ENCODE measurements at places on chromosomes 7 and 10. TPM values are rescaled to one million over a fixed set of nuclear protein-coding genes. Genes with fewer than 3 reads are reported as not detected.
A peak's percentile ranks its signal among the peaks of the same experiment; 100 is the strongest.

The PDZD7 gene
- total RNA-seq = not detected

The CLDN4 gene
- 436 TPM for total RNA-seq

The NPY4R2 gene
- total RNA-seq = not detected

The OR2A42 gene
- not detected for total RNA-seq

The ANKRD30A gene
- total RNA-seq = not detected

The TLX1 gene
- not detected for total RNA-seq

GRCh38 chr10:1002425-1003006, 14.3 kb downstream of the GTPBP4 start:
- no peaks in the 10 kb centered on the region for H3K4me1 ChIP-seq
- no peak for DNase-seq
- no peak overlapping the region for H3K27ac ChIP-seq

DNA sequence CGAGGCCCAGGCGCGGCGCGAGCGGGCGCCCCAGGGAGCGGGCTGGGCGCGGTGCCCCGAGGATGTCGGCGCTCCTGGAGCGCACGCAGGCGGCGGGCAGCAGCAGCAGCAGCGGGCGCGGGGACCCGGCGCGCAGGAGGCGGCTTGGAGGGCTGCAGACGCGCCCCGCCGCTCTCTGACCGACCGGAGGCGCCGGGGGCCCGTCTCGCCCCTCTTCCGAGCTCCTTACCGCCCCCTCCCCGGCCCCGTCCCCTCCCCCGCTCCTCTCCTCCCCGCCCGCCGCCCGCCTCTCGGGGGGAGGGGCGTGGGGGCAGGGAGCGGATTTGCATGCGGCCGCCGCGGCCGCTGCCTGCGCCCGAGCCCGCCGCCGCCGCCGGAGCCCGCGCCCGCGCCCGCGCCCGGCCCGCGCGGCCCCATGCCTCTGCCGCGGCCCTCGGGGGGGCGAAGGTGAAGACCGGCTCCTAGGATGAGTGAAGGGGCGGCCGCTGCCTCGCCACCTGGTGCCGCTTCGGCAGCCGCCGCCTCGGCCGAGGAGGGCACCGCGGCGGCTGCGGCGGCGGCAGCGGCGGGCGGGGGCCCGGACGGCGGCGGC, at the start of gene NRG3:
NRG3 (plus strand) TSS at position 320 of the 592 bp plus-strand sequence.
- H3K27ac ChIP-seq = no peak within 1 kb of the TSS
- no peaks in the 10 kb centered on the region for H3K4me1 ChIP-seq
- peaks cover 15% of the 10 kb centered on the region for H3K27me3 ChIP-seq
- H3K36me3 ChIP-seq = no peaks in the 10 kb centered on the region

DNA sequence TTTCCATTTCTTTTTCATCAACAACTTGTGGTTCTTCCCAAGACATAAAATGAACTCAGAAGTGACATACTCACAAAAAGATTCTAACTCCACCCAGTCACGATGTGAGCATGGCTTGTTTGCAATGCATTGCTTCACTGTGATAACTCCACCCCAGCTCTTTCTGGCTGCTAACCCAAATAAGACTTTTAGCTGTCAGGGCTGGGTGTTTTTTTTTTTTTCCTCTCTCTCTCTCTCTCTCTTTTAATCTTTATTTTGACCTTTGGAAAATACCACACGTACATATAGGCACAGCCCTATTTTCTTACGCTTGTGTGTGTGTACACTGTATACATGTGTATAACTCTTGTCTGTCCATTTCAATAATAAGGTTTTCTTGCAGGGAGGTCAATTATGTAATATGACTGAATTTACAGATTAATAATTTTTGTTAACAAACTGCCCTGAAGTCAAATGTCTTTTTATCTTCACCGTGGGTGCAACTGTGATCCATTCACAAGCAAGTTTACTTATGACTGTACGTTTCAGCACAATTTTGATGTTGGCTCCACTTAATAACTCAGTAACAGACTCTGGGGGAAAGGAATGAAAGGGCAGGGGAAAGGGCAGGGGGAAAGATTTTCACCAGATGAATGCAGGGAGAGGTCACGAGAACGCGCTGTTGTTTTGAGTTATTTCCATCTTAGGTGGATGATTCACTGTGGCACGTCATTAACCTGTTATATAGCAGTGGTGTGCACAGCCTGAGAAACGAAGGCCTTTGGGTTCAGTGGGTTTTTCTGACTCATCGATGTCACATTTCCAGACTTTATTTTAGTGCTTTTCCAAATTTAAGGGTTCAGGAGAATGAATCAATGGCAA, 49.1 kb downstream of the APBB1IP start:
- peaks cover 27% of the 10 kb centered on the region for H3K4me1 ChIP-seq
- H3K27ac ChIP-seq = peak overlapping the region; percentile 78
- DNase-seq = no peak
- no peaks in the 10 kb centered on the region for H3K27me3 ChIP-seq

DNA sequence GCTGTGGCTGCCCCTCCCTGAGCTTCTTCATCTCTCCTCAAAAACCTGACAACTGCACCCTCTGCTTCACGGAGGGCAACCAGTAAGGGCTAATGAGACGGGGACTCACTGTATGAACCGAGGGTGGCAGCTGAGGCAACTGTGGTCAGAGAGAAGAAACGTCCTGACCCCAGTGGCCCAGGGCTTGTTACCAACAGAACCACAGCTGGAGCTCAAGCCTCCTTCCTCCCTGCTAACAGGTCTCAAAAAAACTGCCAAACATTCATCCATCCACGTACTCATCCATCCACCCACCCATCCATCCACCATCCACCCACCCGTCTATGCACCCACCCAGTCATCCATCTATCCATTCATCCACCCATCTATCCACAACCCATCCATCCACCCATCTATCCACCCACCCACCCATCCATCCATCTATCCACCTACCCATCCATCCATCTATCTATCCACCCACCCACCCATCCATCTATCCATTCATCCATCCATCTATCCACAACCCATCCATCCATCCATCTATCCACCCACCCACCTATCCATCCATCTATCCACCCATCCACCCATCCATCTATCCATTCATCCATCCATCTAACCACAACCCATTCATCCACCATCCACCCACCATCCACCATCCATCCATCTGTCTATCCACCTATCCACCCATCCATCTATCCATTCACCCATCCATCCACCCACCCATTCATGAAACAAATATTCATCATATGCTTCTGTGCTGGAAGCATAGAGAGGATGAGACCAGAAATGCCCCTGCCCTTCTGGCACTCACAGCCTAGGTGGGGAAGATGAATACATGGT, 111.7 kb downstream of the PDGFA start:
- no peak overlapping the region for H3K27ac ChIP-seq
- no peak for DNase-seq
- H3K27me3 ChIP-seq = peaks cover 66% of the 10 kb centered on the region
- no peaks in the 10 kb centered on the region for H3K36me3 ChIP-seq

DNA sequence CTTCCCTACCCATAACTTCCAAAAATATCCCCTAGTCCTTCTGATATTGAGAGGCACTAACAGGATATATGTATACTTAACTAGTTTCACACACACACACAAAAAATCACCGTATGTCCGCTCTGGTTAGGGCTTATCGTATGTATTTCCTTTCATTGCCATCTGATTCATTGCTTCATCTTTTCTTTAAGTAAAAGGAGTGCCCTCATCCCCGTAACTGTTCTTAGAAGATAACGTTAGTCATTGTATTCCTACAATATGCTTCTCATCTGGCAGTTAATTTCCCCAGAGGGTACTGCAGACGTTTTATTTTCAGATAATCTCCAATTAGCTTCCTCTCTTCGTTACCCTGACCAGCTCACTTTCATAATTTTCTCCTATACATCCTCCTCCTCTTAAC, 37.3 kb downstream of the NRCAM start:
- H3K4me3 ChIP-seq = no peak overlapping the region
- H3K27me3 ChIP-seq = no peaks in the 10 kb centered on the region
- no peaks in the 10 kb centered on the region for H3K36me3 ChIP-seq
- DNase-seq = no peak
- H3K27ac ChIP-seq = no peak overlapping the region

DNA sequence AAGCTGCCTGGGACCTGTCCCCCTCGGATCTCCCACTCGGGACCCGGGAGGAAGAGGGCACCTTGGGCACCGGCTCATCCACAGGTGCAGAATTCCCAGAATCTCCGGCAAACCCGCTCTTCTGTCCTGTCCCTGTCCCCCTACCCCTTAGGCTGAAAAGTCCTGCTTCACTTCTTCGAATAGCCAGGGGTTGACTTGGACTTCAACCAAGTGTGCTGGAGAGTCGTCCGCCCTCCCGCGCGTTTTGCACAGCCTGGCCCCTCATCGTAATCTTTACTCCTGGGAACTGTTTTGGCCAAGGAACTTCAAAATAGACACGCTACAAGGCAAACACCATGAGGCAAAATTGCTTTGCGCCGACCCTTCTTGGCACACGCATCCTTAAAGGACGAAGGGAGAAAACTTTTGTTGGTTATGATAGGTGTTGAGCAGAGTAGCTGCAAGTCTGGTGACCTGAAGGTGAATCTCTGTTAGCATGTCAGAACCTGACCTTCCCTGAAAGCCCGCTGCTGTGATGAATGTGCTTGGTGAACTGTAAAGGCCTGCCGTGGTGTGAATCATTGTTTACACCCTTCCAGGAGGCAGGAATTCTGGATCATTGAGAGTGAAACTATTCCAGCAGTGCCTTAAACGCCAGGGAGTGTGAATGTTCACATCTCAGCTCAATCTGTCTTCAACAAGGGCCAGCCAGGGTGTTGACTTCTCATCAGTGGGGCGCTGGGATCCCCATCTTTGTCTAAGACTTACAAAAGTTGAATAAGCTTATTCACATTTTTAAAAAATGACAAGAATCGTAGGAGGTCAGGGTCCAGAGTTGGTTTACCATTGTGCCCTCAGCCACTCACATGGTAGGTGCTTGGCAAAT, 589 bp upstream of the RAPGEF5 start:
- no peaks in the 10 kb centered on the region for H3K27me3 ChIP-seq
- peak overlapping the region; percentile 90 for H3K27ac ChIP-seq
- H3K4me1 ChIP-seq = no peaks in the 10 kb centered on the region
- no peak for DNase-seq

- no peak for DNase-seq
- peaks cover 17% of the 10 kb centered on the region for H3K4me1 ChIP-seq
- no peak overlapping the region for H3K4me3 ChIP-seq
- H3K27ac ChIP-seq = no peak overlapping the region
These were observed 39.9 kb downstream of the APBB1IP start for GRCh38 chr10:26478061-26478460.

DNA sequence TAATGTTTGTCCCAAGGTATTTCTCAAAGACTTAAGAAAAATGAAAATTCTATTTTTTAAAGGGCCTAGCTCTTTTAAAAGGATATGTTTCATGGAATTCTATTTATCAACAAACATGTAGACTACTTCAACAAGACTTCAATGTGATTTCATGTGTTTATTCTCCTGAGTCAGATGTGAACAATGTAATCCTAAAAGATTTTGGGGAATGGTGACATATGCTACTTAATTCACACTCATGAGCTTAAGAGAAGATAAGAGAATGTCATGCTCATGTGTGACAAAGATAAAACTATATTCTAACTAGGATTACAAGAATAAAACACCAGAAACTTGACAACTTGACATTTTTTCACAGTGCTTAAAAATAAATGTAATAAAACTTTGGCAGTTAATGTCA, 127.5 kb downstream of the TES start:
- H3K27ac ChIP-seq = no peak overlapping the region
- no peaks in the 10 kb centered on the region for H3K27me3 ChIP-seq
- H3K4me3 ChIP-seq = no peak overlapping the region
- no peaks in the 10 kb centered on the region for H3K36me3 ChIP-seq

- DNase-seq = no peak
- H3K4me1 ChIP-seq = no peaks in the 10 kb centered on the region
- H3K27me3 ChIP-seq = no peaks in the 10 kb centered on the region
- H3K4me3 ChIP-seq = no peak overlapping the region
- no peak overlapping the region for H3K27ac ChIP-seq
These were observed 87.8 kb upstream of the LRRTM3 start for GRCh38 chr10:66837990-66838389.

DNA sequence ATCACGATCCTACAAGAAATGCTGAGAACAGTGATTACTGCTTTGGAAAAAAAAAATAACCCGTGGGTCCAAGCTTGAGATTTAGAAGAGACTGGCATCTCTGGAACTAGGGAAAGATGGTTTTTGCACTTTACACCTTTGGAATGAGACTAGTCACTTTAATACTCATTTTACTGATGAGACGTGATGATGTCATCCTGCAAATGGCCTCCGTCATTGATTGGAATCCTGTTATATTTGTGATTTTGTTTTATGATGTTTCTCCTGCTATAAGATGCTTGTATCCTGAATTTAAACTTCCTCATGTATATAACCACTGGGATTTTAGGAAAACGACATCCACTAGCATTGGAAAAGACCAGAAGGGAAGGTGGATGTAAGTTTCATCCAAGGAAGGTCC, 361.3 kb upstream of the AOAH start:
- DNase-seq = no peak
- H3K36me3 ChIP-seq = no peaks in the 10 kb centered on the region
- no peaks in the 10 kb centered on the region for H3K4me1 ChIP-seq
- no peaks in the 10 kb centered on the region for H3K27me3 ChIP-seq

DNA sequence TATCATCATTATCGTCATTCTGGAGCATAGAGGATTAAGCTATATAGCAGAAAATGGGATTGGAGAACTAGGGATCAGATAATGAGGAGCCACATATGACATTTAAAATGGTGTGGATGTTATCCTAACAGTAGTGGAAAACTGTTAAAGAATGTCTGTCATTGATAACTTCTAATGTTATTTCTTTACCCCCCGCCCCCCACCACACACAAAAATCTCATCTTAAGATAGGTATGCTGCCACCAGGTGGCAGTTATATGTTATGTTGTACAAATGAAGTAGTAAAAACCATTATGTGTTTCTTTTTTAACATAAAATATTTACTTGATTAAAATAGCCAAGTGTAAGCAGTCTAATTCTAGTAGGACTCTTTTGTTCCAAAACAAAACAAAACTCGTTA, 13.0 kb downstream of the AKAP9 start:
- no peaks in the 10 kb centered on the region for H3K36me3 ChIP-seq
- DNase-seq = no peak
- no peaks in the 10 kb centered on the region for H3K4me1 ChIP-seq
- H3K27ac ChIP-seq = no peak overlapping the region

DNA sequence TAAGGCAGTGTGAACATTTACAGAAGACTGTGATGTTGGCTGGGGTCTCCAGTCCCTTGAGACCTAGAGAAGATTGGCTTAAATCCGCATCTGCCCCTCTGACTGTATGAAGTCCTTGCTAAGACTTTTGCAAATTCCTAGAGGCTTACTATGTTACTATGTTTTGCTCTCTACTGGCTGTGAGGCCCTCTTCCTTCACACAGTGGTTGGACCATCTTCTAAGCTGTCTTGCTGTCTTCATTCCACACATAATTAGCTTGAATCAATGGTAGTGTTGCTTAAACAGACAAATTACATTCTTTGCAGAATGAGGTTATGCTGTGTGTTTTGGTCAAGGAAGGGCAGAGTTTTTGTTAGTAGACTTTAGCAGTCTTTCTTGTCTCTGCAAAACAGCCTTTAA, 658.0 kb downstream of the TYW1 start:
- H3K27me3 ChIP-seq = no peaks in the 10 kb centered on the region
- H3K4me1 ChIP-seq = peaks cover 3% of the 10 kb centered on the region
- DNase-seq = no peak
- no peaks in the 10 kb centered on the region for H3K36me3 ChIP-seq

DNA sequence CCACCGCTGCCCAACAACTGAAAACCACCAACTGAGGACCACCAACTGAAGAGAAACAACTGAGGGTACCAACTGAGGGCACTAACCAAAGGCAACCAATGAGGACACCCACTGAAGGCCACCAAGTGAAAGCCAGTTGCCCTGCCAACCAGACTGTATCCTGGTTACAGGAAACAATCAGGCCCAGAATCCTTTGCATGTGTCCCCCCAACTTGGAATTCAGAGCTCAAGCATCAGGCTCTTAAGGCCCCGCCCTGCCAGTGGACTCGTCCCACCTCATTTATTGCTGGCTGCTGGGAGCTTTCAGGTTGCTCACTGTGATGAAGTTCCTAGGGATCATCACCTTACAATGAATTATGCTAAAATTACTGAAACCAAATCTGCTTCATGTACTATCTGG, 76.6 kb upstream of the ABI1 start:
- H3K27ac ChIP-seq = no peak overlapping the region
- H3K4me1 ChIP-seq = no peaks in the 10 kb centered on the region
- H3K27me3 ChIP-seq = no peaks in the 10 kb centered on the region

Measured in esophagus squamous epithelium (tissue), 5 donors.